T47D (cell line): ENCODE measurements at places on chromosomes 1 and 21.

GRCh38 chr1:97071173-97071572, 349.6 kb downstream of the PTBP2 start:
- DNase-seq, result no peak

DNA sequence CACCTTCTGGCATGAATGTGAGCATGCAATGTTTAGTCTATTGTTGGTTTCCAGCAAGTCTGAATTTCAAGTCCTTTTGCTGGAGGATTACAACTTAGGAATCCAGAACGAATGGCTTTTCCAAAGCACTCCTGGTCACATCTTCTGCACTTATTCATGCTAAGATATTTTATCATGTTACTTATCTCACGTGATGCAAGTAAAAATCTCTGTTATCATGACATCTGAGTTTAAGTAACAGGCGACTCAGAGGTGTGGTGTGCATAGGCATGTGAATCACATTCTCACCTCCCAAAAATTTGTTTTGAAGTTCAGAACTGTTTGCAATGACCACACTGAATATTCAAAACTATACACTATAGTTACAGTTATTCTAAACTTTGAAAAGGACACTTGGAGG, 204.8 kb upstream of the FGGY start:
- no peak for DNase-seq

- no peak for DNase-seq
Measured at GRCh38 chr1:33137800-33138199, 44.0 kb downstream of the TRIM62 start.

- no peak for DNase-seq
Measured at GRCh38 chr1:199279067-199279466, 640.2 kb downstream of the PTPRC start.

GRCh38 chr1:89719502-89720306, 86.8 kb downstream of the LRRC8C start:
- DNase-seq, result no peak

DNA sequence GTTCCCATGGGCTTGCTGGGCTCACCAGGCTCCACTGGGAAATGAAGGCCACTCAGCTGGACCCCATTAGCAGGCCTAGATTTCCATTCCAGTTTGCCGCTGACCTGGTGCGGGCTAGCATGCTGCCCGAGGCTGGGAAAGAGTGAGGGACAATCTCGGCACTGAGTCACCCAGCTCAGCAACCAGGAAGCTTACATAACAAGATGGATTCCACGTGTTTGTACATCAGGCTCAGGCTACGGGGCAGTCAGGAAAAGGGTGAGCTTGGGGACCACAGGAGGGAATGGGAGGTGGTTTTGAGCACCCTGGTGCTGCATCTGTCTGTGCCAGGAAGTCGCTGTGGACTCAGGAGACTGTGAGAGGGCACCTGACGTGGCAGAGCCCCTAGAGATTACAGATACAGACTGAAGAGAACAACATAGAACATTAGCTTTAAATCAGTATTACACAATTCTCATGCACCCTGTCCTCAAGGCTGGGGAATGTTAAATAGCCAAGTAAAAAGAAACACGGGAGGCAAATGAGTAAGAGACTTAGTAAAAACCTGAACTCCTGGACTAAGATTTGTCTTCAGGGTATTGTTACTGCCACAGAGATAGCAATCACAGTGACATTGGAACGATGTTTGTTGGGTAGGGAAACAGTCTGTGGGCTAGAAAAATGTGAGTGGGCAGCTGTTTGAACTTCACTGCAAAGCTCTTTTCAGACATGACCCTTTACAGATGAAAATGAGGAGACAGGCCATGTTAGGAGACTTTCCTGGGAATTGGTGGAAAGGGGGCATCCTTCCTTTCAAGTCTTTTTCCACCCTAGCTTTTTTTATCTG, 51.1 kb downstream of the GLUL start:
- peak; percentile 69 for DNase-seq

DNA sequence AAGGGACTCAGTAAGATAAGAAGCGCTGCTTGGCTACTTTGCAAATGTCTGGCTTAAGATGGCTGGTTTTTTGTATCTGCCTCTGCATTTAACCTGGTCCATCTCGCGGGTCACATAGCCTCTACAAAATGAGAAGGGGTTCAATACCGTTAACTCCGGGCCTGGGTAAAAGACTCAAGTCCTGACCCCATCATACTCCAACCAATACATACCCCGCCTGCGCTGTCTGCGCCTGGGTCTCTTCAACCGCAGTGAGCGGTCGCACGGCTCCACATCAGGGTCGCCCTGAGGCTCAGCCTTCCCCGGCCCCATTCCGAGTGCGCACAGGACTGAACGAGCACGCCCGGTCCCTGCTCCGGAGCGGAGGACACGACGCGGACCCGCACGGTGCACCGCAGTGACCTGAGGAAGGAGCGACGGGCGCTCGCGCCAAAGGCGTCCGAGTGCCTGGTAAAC, 558 bp upstream of the PGD start:
- DNase-seq, result no peak

DNA sequence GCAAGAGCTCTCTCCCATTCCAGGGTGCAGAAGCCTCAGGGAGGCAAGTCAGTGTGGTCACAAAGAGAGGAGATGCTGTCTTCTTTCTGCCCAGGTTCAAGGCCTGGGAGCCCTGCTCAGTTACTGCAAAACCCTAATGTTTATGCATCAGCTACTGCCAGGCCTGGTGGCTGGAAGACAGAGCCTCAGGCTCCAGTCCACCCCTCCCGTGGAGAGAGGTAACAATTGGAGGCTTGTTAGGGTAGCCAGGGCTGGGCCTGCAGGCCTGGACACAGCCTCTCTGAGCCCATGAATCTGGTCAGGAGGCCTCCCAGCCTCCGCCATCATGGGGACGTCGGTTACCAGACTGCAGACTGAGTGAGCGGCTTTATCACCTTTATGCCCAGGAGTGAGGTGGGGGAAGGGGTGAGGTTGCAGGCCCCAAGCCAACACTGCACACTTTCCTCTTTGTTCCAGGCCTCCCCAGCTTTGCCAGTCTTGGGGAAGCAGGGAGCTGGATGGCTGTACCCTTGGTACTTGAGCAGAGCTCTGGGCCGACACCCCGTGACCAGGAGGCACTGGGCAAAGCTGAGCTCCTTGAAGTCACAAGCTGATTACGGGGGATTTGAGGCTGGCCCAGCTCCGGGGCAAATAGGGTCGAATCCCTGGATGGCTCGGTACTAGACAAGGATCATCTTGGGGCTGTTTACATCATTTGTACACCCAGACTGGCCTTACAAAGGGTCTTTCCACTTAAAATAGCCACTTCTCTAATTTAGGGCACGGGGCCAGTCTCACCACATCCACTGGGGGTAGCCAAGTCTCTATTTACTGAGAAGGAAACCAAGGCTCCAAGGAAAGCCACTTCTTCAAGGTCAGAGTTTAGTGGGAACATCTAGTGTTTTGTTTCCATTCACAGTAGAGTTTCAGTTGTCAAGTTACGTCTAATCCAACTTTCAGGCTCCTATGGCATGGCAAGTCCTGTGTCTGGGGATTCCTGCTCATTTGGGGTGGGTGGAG, 5.2 kb downstream of the SLC2A1 start:
- DNase-seq, result no peak

GRCh38 chr1:38559446-38560165, 300.0 kb downstream of the RRAGC start:
- DNase-seq, result no peak

DNA sequence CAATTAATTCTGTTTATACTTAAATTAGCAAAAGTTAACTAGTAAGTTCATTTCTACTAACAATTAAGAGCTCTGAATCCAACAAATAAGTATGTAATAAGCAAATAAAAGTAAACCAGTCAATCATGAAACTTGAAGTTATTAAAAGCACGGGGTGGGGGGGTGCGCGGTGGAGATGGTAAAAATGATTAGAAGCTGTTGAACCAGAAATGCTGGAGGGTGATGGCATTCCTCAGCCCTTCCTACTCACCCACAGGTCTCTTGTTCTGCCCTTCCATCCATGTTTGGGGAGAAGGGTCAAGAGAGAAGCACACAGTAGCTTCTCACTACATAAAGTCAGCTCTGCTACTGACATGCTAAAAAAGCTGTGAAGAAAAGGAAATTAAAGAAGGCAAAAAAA, 63.5 kb downstream of the AKT3 start:
- DNase-seq, result peak; percentile 71

- DNase-seq, result no peak
Measured at GRCh38 chr1:54928327-54928726, 41.3 kb upstream of the DHCR24 start.

DNA sequence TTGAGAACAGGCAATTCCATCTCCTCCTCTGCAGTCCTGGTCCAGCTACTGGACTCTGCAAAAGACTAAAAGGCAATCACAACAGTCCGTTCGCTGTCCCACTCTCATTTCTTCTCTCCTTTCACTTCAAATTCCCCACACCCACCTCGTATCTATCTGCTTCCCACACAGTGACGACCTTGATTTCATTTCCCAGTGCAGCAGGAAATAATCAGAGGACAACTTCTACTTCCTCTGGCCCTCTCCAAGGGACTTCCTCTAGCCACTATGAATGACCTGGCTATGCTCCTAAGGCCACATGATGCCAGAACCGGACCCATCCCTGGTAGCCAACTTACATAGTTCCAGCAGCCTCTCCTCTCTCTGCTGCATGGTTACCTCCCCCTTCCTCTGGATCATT, 8.0 kb downstream of the NOL9 start:
- no peak for DNase-seq

DNA sequence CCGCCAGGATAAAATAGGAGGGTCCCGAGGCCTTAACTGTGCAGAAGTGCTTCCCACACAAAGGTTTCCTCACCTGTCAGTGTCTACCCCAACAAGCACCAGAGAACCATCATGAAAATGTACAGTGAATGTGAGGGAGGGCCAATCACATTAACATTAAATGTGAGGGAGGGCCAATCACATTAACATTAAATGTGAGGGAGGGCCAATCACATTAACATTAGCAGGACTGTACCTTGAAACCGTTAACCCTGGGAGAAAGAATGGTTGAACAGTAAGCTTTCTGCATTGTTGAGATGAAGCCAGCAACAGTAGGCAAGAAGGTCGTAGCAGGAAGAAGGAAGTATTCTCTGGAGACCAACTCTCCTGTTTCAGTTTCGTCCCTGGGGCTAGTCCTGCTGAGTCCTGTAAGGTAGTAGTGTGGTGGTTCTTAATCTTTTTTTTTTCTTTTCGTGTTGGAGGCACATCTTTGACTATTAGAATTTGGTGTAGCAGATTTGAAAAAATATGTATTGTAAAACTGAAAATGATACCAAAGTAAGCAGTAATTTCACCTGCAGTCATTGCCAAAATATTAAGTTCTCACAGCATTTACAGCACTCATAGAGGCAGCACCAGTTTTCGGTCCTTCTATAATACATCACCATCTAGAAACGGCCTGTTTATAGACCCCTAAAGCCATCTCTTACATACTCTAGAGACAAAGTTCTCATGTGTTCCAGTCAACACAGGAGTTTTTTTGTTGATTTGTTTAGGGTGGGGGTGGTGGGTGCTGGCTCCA, 98.6 kb upstream of the PPP2R5A start:
- peak; percentile 72 for DNase-seq

- DNase-seq, result no peak
Measured at GRCh38 chr1:22606161-22606560, 30.3 kb upstream of the C1QA start.

DNA sequence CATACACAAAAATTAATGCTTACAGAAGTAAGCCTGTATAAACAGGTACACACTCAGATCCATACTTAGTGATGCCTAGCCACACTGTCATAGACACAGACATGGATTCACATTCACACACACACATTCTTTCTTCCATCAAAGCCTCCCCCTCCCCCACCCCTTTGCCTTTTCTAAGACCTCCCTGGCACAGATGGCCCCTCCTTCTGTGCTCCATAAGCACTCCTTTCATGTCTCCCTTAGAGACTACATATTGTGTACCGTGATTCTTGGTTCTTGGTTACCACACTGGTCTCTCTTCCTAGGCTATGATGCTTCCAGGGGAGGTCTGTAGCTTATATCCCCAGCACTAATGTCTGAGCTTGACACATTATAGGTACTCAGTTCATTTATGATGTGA, 2.0 kb upstream of the NHLH2 start:
- DNase-seq, result no peak

DNA sequence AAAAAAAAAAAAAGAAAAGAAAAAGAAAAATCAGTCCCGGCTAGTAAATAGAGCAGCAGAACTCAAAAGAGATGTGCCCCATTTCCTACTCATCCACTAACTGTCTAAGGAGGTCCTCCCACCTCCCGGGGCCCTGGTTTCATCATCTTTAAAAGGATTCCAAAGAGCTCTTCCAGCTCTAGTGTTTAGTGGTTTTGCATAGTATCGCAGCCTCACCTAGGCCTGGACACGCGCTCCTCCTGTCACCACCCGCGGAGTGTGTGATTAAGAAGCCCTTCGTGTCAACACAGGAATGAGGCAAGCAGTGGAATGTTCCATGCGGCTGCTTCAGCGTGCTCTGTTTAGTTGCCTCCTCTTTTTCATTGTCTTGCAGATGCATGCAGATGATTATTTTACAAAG, 49.0 kb downstream of the LBR start:
- peak; percentile 9 for DNase-seq

DNA sequence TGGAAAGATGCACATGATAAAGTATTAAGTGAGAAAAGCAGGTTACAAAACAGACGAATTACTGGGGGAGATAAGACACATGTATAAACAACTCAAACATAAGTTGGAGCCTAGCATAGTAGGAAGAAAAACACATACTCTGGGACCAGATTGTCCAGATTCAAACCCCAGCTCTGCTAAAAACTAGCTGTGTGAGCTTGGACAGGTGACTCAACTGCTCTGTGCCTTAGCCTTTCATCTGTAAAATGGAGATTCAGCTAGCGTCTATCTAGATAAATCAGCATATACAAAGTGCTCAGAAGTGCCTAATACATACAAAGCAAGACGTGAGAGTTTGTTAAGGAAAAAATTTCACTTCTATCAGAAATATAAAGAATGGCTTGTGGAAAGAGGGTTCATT, 254.0 kb upstream of the POU3F1 start:
- no peak for DNase-seq

DNA sequence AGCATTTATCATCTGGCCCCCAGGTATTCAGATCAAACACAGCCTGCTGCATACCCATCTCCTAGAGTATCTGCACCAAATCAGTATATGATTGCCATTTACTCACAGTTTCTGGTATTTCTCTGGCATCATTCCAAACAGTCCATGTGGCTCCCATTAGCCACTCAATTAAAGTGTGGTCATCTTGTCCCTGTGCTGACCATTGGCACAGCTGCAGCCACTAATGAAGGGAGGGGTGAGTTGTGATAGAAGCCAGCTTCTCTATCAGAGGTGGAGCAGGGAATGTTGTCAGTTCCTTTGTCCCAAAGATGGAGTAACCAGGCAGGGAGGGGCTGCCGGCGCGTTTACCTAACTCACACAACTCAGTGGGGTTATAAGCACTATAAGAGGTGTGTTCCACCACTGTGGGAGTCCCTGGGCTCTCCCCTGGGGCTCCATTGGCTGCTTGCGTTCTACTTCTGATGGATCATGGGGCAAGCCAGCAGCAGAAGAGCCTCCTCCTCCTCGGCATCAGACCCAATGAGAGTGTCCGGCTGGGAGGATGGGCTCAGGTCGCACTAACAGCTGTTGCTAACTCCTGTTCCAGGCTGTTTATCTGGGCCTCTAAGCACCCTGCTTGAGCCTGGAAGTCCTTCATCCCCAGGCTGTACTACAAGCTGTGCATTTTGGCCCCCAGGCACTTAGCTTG, 108.6 kb downstream of the GDAP2 start:
- DNase-seq, result no peak
